NCI-H1105 (cell line): ENCODE measurements at places on chromosomes 1 and 21.

GRCh38 chr1:51733793-51734522, 117.1 kb downstream of the OSBPL9 start:
- DNase-seq, result no peak

GRCh38 chr1:179876300-179876715, 1.3 kb downstream of the TOR1AIP2 start:
- no peak for DNase-seq

DNA sequence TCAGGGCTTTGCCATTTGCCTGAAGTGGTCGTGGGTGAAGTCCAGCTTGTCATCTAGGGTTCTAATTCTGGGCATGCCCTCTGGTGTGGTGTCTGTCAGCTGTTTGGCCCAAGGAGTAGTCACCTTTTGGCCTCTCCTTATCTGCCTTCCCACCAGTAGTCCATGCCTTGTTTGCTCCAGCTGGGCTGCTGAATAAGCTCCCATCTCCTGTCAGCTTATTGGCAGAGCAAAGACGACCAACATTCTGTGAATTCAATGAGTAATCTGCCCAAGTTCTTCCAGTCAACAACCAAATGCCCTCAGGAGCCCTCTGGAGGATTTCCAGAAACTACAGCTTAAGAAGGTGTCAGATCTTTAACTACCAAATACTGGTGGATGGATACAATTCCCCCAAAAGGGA, 7.0 kb downstream of the BCAN start:
- no peak for DNase-seq

GRCh38 chr1:98034505-98034904, 113.7 kb upstream of the DPYD start:
- DNase-seq, result peak; percentile 85

GRCh38 chr1:185129708-185130107, 27.0 kb downstream of the TRMT1L start:
- no peak for DNase-seq

DNA sequence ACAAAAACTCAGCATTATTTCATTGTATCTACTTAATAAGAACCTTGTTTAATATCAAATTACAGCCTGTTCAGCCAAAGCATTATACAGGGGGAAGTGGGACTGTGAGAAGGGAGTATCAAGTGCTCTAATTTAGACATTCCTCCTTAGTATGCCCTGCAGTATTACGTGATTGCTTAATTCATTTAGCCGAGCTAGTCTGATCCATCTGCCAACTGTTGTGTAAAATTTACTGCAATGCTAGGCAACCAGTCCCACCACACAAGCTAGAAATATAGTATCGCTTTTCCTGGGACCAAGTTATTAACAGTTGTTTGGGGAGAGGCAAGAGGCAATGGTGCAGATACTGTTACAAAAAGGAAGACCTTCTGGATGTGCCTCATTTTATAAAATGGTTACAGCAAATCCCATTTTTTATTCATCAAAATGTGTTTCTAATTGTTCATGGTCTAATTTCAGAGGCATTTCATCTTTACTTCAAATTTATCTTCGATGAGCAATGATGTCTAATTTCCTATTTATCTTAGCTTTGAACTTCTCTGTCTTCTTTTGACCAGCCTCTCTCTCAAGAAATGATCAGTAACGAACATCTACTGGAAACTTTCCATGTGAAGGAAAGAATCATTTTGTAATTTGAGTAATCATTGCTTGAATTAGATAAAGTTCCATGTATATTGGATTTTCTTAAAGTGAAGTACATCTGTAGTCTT, 283.3 kb downstream of the DUSP10 start:
- peak; percentile 23 for DNase-seq

DNA sequence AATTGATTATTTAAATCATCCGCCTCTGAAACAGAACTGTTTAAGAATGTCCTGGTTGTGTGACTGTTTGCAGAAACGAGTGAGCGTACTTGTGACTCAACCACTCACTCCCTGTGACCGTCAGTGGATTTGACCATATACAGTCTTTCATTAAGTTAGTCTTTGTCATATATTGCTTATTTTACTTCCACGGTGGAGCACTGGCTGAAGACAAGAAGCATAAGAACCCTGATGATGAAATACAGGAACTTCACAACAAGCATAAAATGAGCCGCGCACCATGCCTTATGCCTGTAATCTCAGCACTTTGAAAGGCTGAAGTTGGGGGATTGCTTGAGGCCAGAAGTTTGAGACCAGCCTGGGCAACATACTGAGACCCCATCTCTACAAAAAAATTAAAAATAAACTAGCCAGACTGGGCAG, 194.0 kb downstream of the TOMM20 start:
- no peak for DNase-seq

DNA sequence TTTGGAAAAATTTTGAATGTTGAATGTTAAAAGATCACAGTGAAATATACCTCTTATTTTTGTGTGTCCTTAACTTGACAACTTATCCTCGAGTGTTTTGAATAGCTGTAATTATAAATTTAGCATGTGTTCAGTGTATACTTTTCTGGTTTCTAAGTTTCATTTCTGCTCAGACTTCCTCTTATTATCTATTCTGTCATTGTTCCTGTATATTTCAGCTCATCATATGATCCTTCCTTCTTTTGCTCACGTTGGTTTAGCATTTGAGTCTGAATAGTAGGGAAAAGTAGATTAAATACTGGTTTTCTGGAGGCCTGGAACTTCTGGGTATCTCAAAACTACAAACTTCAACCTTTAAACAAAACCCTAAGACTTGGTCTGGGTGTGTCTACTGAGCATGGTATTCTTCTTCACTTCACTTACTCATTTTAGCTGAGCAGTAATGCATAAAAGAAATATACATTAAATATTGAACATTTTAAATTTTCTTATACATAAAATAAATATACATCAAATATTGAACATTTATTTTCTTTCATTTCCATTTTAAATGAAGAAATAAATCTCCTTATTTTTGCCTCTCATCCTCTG, 3.3 kb upstream of the ATP6V1G3 start:
- DNase-seq, result no peak

DNA sequence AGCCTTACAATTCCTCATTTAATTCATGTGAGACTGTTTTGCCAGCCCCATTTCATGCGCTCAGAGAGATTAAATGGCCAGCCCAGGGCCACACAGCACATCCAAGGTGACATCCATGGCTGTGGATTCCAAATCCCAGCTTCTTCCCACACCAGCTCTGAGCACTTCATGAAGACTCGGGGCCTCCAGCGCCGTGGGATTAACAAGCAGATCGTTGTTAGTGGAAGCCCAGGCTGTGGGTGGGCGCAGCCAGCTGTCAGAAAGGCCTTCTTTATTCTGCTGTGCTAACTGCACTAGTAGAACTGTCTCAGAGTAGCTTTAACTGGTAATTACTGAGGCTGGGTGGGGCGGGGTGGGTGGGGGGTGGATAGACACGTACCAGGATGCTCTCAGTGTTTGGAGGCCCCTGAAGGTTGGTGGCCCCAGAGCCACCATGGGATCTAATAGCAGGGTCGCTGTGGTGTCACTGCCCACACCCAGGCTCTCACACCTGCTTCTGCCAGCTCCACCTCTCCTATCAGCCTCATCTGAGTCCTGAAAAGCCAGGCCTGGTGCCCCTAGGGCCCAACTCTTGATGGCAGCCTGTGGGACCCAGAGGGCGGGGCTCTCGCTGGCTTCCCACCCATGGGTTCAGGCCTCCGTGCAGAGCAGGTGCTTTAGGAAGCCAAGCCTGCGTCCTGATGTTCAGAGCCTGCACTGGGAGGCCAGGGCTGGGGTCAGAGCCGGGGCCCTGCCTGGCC, 3.4 kb downstream of the BMP8A start:
- no peak for DNase-seq

DNA sequence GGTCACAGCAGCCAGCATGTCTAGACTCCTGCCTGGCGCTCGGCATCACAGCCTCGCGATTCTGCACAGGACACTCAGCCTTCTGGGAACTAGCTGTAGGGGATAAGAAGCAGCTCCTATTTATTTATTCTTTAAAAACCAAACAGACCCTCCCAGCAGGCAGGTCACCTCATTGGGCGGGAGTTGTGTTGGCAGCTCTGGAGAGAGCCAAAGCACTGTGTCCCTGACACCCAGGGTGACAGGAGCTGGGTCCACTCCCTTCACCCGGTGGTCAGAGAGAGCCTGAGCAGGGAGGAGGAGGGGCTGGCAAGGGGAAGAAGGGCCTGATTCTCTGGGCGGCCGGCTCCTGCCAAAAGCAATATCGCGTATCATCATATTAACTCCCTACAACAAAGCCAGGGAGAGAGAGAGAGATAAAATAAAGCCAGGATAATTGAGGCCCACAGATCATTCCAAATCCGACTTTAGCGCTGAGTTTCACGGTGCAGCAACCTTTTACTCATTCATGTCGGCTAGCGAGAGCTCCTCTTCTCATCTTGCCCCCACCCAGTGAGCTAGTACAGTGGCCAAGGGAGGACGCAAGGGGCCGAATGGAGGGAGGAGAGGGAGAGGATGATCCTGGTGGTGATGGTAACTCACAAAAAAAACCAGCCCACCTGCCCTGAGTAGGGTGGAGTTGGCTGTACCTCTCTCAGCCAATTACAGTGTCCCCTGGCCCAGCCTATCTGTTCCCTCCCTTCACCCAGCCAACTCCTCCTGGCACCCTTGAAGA, 79.8 kb upstream of the IFFO2 start:
- peak; percentile 22 for DNase-seq

DNA sequence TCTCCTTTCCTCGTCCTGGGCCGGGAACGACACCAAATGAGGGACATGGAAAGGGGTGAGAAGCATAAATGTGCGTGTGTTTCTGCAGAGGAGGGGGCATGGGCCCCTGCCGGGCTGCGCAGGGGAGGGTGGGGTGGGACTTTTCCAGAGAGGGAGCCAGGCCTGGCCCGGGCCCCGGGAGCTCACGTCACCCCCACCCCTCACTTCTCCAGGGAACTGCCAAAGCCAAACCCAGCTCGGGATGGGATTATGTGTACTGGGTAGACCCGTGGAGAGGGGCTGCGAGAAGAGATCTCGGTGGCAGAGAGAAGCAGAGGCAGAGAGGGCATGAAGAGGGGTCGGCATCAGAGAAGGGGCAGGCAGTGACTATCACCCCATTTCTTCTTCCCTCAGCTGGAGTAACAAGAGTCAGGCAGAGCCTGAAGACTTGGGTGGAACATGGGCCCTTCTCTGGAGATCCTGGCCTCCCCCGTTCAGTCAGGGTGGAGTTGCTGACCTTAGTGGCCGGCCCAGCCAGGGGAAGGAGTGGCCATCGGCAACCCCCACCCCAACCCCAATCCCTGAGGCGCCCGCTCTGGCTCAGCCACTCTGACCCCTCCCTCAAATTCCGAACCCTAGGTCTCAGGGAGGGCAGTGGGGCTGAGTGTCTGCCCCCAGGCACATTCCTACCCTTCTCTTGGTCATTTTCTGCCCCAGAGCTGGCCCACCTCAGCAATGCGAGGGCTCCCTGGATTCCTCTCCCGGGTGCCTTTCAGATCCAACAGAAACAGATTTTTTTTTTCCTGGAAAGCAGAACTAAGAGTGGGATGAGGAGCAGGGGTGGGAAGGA, 1.2 kb downstream of the ADAMTSL4 start:
- DNase-seq, result no peak

- DNase-seq, result no peak
These were observed 43.6 kb upstream of the EDN2 start for GRCh38 chr1:41528106-41528505.

- DNase-seq, result no peak
These were observed 58.8 kb downstream of the CLIC4 start for GRCh38 chr1:24803987-24804530.

GRCh38 chr1:183956559-183957188, 80.9 kb downstream of the COLGALT2 start:
- DNase-seq, result no peak

GRCh38 chr1:77961392-77961791, 17.5 kb downstream of the FUBP1 start:
- no peak for DNase-seq

DNA sequence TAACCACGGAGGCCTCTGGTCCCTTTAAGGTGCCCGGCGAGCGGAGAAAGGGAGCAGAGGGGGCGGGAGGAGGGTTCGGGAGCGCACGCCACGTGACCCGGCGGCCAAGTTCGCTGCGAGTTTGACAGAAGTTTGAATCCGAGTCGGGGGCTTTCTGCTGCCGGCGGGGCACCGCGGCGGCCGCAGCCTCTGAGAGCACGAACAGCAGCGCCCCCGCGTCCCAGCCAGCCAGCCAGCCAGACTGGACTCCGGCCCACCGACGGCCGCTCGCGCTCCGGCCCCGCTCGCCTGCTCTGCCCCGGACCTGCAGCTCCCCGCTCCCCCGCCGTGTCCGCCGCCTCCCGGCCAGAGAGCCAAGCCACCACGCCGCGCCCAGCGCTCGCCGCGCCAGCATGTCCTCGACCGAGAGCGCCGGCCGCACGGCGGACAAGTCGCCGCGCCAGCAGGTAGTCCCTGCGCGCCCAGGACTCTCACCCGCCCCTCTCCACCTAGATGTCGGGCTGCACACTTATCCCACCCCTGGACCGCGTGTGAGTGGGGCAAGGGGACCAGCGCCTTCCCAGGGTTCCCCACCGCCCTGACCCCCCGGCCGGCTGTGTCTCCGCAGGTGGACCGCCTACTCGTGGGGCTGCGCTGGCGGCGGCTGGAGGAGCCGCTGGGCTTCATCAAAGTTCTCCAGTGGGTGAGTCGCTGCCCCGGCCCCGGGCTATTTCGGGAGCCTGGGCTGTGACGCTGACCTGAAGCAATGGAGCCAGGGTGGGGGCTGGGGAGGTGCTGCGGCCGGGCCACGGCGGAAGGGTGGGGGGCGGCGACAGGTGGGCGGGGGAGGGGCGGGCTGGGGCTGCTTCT, at the start of gene SYPL2:
Gene SYPL2, plus strand, starts transcription at position 95 of the 849 bp plus-strand sequence. Its CDS starts 298 bp downstream, at position 393.
- peak; percentile 15 for DNase-seq

GRCh38 chr21:26809745-26810144, 35.5 kb downstream of the ADAMTS1 start:
- DNase-seq, result no peak

GRCh38 chr1:23742670-23743286, 493 bp upstream of the ELOA start:
- no peak for DNase-seq

DNA sequence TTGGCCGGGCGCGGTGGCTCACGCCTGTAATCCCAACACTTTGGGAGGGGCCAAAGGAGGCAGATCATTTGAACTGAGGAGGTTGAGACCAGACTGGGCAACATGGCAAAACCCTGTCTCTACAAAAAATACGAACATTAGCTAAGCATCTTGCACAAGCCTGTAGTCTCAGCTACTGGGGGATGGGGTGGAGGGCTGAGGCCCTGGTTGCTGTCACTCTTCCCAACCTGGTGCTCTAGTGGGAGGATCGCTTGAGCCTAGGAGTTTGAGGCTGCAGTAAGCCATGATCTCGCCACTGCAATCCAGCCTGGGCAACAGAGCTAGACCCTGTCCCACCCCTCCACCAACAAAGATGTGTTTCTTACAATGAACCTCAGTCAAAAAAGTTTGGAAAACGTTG, 2.8 kb downstream of the PHGDH start:
- DNase-seq, result no peak

DNA sequence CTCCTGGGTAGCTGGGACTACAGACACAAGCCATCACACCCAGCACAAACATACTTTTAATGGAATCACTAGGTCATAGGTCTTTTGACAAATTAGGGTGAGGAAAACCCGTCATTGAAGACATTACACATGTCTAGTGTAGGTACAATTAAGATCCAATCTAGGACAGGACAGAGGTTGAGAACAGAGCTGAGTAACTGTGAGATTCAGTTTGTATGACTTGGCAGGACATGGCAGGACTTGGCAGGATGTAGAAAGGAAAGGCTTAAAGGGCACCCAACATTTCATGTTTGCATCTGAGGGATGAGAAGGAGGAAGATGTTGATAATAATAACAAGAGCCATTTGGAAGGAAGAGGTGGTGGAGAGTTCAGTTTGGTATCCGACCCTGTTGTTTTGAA, 483.8 kb downstream of the PCP4 start:
- DNase-seq, result no peak

- DNase-seq, result no peak
These were observed 67.1 kb downstream of the MAN1C1 start for GRCh38 chr1:25683731-25684130.
